ENCODE measurements at places on chromosomes 1 and 21. TPM values are rescaled to one million over a fixed set of nuclear protein-coding genes. Genes with fewer than 3 reads are reported as not detected.

GRCh38 chr1:43766086-43766784, 58.9 kb downstream of the ST3GAL3 start:
- DNase-seq: no peak

DNA sequence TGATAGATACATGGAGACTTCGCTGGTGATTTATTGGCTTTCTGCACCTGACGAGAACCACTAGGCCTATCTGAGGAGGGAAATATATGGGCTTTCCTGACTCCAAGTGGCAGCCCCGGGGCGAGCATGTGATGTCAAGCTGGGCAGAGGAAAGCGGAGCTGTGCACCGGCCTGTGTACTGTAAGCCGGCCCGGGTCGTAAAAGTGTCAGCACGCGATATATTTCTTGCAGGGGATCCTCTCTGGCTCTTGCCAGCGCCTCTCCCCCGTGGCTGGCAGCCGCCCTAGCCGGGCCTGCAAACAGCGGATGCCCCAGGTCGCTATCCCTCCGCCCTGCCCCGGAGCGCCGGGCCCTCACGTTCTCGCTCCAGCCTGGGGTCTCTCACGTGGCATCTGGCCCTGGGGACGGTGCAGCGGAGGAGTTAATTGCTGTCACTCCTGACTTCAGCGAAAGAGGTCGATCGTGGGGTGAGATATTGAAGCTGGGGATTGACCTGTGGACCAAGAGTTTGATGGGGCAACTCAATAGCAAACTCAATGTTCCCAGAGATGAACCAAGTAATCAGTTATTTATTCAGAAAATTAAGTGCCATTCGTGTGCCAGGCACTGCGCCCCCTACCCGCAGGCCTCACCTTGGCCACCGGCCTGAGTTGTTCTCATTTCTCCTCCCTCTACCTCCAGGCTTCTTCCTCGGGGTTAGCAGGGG, 41.0 kb upstream of the HAO2 start:
- peak; percentile 49 for DNase-seq

The DNAI4 gene
- 12.8 TPM for total RNA-seq

GRCh38 chr1:115648717-115649691, 7.2 kb downstream of the VANGL1 start:
- no peak for DNase-seq

The ROR1 gene
- 6.8 TPM for total RNA-seq

- DNase-seq: no peak
These were observed 26.4 kb downstream of the PLXNA2 start for GRCh38 chr1:208217781-208218180.

GRCh38 chr1:71224741-71225377, 144.0 kb upstream of the ZRANB2 start:
- DNase-seq: no peak

- peak; percentile 40 for DNase-seq
These were observed 21.7 kb downstream of the SESN2 start for GRCh38 chr1:28280977-28281381.

DNA sequence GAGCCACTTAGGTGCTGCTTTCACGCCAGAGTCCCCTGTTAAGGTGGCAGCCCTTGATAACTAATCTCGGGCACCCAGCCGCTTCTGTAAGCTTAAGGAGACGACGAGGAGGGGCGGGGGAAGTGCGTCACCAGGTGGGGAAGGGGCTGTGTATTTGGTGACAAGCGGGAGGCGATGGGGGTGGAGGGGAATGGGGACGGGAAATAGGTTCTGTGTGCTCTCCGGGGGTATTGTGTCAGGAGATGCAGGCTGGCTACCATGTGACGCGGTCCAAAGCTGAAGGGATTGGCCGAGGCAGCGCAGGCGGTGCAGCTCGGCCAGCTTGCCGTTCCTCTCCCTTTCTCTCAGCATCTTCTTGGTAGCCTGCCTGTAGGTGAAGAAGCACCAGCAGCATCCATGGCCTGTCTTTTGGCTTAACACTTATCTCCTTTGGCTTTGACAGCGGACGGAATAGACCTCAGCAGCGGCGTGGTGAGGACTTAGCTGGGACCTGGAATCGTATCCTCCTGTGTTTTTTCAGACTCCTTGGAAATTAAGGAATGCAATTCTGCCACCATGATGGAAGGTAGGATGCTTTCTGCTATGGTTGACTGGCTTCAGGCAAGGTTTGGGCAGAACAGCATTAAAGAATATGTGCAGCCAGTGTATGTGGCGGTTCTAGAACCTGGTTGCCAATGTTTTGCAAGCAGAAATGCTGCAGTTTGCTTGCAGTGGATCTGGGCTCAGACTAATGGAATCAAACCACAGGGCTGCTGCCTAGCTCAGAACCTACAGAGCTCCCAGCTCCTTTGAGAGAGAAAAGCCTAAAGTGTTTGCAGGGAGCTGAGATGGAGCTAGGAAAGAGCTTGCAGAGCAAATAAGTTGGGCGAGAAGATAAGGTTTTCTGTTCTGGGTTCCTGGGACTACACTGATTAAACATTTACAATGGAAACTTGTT, at the start of gene SGIP1:
Gene SGIP1, plus strand, starts transcription at position 350 of the 937 bp plus-strand sequence. Its CDS starts 206 bp downstream, at position 556.
- peak; percentile 37 for DNase-seq

GRCh38 chr1:8821084-8821483, 3.6 kb upstream of the RERE start:
- no peak for DNase-seq

The GPR153 gene
- total RNA-seq: 19.6 TPM

- DNase-seq: peak; percentile 37
These were observed 3.1 kb downstream of the RNF207 start for GRCh38 chr1:6208723-6209660.

- DNase-seq: no peak
These were observed 159.0 kb upstream of the GALNT2 start for GRCh38 chr1:229907884-229908638.

DNA sequence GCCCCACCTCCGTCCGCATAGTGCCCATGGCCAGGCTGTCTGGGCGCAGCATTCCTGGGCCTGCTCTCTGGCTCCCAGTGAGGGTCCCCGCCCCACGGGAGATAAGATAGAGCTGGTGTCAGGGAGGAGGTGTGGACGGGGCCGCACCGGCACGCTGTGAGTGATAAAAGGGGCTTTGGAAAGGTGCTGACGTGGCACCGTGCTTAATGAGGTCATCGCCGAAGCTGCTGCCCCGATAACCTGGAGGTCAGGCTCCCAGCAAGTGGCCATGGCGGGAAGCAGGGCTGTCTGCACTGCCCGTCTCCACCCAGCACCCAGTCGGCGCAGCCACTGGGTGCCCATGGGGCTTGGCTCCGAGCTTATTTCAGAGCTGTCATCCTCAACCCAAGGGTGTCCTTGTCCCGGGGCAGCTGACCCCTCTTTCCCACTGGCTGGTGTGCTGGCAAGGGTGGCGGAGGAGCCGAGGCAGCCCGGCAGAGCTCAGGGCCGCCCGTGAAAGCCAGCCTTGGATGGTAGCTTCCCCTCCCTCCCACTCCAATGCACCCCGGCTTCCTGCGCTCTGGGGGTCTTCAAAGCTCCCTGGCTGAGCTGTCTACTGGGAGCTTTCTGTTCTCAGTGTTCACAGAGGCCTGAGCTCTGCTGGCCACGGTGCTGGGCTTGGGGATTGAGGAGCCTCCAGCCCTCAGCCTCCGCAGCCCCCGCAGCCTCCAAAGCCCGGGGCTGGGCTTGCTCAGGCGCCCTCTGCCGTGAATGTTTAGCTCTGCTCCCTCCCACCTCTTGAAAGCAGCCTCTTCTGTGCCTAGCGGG, 105.1 kb upstream of the ARHGEF16 start:
- DNase-seq: no peak

The TTF2 gene
- total RNA-seq: 50.5 TPM

DNA sequence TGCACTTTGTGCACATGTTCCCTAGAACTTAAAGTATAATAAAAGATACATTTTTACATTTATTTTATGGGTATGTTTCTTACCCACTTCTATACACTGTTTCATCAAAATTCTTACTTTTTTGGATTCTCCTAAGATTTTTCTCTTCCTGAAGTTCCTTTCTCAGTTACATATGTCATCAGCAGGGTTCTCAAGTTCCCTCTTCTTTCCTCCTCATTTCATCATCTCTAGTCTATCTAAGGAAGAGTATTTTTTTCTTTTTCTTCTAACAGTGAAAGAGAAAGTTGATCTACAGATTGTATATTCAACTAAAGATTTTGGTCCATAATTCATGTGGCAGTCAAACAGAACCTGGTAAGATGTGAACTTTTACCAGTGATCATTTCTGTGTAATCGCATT, 41.2 kb upstream of the CYYR1 start:
- no peak for DNase-seq

The KRTAP19-3 gene
- total RNA-seq: not detected

DNA sequence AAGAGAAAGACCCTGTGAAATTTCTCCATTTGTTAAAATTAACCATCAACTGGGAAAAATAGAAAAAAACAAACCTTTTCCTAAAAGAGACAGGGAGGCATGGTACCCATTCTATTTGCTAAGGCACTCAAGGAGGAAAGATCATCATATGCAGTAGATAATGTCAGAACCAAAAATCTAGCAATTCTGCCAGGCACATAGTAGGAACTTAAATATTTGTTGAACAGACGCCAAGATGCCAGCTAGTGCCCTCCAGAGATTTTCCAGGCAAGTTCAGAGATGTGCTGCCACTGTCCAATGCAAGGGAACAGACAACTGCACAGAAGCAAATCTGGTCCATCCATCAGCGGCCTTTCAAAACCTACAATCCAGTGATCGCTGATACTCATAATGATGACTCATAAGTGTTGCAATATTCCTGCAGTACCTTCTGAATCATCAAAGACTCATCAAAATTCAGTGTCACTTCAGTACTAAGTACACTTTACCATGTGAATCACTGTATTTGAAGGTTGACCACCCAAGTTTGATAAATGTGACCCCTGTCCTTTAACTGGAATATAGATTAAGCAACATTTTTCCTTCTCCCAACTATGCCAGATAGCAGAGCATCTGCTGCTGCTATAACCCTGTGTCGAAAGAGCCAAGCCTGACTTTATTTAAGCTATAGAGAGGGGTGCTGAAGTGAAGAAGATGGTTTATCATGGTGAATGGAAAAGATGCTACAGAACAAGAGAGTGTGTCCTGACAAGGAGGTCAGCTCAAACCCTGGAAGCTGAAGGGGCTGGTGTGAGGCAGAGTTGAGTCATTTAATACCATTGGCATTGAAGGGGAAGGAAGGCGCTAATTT, 99.1 kb downstream of the MT1HL1 start:
- DNase-seq: no peak

The TNFAIP8L2 gene
- 0.72 TPM for total RNA-seq

- DNase-seq: no peak
These were observed 48.9 kb downstream of the RASSF5 start for GRCh38 chr1:206556047-206556749.

DNA sequence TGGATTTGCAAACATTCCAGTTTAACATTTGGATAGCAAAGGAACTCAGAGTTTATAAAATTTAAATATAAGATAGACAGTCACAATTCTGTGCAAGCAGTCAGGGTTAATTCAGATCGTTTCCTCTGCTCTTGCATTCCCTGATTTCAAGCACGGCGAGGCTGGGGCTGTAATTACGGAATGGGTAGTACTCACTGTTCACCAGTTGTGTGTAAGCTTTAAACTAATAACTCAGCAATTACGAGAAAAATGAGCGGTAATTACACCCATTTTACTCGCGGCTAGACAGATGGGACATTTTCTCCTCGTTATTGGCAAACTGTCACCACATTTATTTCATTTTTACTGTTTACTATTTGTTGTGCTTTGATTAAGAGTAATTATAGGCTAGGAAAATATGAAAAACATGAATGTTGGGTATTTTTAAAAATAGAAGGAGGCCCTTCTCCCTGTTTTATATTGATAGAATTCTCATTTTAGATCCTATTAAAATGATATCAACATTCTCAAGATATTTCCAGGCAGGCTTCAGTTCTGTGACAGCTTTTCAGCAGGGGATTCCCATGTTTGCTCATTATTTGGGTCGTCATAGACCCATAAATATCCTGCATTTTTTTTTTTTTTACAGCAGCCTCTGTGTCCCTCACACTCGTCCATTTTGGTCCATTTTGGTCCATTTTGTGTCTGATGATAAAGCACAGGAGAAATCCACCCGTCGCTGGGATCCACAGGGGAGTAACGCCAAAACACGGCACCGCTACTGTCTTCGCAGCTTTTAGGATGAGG, 208.3 kb downstream of the DSCAM start:
- DNase-seq: no peak

DNA sequence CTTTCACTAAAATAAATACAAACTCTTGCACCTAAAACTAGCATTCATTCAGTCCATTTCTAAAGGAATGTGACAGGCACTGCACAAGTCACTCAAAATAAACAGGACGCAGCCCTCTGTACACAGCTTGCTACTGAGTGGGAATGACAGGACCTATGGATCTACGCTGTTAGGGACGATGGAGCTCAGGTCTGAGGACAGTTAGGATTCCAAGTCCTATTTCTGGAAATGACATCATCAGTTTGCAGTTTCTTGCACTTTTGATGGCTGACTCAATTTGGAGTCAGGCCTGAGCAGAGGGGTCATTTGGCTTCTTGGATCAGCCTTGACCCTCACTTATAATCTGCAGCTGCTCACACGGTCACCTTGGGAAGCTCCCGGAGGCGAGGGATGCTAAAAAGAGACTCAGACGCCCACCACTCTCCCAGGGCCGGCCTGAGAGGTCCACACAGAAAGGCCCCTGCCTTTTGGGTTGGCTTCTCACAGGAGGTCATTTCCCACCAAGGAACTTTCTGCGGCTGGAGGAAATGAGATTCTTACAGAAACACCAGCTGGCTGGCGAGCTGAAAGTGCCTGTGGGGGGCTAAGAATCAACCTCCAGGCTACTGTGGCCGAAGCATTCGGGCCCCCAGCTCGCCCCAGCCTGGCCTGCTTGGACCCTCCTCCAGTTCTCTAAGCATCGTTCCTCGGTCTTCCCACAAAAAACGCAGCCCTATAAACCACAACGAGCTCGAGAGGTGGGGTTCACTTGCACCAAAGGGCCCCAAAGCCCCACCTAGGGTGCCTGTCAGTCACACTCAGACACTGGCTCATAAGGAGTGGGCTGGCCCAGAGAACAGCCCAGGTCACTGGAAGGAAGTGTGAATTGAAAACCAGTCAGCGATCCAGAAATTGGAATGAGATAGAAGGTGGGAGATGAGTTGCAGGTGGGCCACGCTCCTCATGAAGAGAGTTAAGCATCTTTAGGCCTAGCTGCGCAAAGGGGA, 8.9 kb upstream of the PDE9A start:
- no peak for DNase-seq

DNA sequence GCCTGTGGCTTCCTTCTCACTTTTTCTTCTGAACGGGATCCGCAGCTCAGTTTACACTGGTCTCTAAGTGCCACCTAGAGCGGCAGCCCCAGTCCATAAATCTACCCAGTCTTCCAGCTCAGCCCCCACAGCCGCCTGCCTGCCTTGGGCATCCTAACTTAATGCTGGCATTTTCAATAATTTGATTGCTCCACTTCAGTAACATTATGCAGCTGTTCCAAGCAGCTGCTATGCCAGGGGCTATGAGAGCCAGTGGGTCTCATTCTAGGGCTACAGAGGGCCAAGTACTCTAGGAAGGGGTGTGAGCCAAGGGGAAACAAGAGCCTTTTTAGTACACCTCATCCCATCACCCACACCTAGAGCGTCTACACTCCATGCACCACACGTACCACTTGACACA, 48.4 kb upstream of the COA6 start:
- DNase-seq: no peak

The PPIAL4G gene
- total RNA-seq: not detected

The ELF3 gene
- total RNA-seq: 1,162 TPM

The ANGPTL1 gene
- total RNA-seq: 5.7 TPM

- DNase-seq: no peak
These were observed 56.3 kb upstream of the DIP2A start for GRCh38 chr21:46402421-46402820.

GRCh38 chr1:23343221-23344110, 618 bp downstream of the HNRNPR start:
- DNase-seq: peak; percentile 43

- DNase-seq: no peak
These were observed 115.0 kb upstream of the GRIK3 start for GRCh38 chr1:37149296-37149695.

The FCRL4 gene
- not detected for total RNA-seq

The SAMSN1 gene
- 2.5 TPM for total RNA-seq

Data from colonic mucosa (tissue), 4 donors.